ENCODE measurements at places on chromosomes 5 and 9.

GRCh38 chr5:126052120-126052519 lies 371.1 kb upstream of the GRAMD2B start:
- DNase-seq, result no peak

DNA sequence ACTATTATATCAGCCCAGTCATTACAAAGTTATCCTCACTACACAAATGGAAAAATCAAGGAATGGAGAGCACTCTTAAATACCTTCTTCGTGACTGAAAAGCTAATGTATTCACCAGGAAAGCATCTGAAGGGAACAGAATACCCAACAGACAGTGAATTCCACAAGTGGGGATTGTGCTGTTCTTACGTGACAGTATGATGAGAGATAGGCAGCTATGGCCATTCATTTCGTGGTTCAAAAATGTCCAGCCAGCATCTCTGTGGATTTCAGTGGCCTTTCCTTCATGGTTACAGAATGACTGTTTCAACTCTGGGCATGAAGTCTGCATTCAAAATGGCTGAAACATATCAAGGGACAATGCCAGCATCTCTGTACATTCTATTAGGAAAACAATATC lies 323.8 kb downstream of the PRELID2 start:
- DNase-seq, result no peak

DNA sequence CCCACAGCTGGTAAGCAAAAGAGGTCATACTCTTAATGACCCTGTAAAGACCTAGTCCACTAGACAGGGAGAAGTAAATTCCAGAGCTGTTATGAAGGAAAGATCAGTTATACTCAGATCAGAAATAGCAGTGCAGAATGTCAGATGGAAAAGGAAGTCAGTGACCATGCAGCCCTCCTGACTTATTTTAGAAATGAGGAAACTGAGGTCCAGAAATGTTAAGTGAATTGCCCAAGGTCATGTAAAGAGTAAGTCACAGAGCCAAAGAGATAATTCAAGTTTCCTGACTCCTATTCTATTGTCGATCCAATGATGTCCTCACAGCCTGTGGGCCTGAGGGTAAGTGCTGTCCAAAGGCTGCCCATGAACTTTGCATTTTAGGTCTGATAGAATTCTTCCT lies 214.9 kb upstream of the IL12B start:
- no peak for DNase-seq

GRCh38 chr5:122649080-122649479 lies 125.8 kb upstream of the SNX2 start:
- DNase-seq, result no peak

DNA sequence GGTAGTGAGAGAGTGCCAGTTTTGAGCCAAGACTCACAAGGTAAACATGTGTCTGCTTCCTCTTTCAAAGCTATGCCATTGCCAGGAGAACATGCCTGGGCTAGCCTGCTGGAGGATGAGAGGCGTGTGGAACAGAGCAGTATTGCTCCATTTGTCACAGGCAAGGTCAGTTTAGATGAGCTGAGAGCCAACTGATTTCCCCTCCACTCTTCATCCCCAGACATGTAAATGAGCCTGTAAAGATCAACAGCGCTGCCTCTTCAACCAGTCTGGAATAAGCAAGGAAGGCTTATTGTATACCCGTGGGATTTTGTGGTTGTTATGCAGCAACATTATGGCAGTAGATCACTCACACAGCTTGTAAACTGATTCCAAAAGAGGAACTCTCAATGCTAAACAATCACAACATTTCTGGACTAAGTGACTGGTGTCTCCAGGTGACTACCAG lies 8.2 kb upstream of the GDNF start:
- no peak for DNase-seq

DNA sequence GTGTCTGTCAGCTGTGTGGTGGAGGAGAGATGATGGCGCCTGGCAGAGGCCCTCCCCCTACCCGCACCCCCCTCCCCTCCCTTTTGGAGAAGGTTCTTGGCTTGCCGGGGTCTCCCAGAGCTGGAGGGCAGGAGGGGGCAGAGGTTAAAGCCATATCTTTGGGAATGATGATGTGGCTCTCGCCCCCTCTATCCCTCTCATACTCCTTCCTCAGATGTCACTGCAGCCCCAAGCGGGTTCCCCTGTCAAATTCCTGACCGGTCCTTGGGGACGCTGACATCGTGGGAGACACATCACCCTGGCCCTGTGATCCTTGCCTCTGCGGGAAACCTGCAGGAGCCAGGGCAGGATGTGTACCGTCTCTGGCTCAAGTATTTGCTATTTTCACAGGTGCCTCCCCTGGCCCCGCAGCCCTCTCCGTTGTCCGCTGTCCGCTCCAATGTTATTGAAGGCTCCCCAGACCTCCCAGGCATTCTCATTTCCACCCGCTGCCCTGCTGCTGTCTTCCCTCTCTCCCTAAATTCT lies 109.5 kb downstream of the FOXD1 start:
- no peak for DNase-seq

GRCh38 chr5:15621094-15621493 lies 121.1 kb downstream of the FBXL7 start:
- no peak for DNase-seq
